Panc1 (cell line): ENCODE measurements at places on chromosomes 6 and 20. TPM values are rescaled to one million over a fixed set of nuclear protein-coding genes. Genes with fewer than 3 reads are reported as not detected.

The PCSK2 gene
- total RNA-seq, result not detected

The IMPG1 gene
- total RNA-seq, result not detected

The CRISP3 gene
- not detected for total RNA-seq

The GPR6 gene
- not detected for total RNA-seq

The ELOVL2 gene
- 27.8 TPM for total RNA-seq
